Activated naive CD4-positive, alpha-beta T cell treated with anti-CD3 and anti-CD28 coated beads, Interleukin-2, amount 10 ng/mL, durations not matched to agents 5 hours and 36 hours (primary cell): ENCODE measurements at places on chromosomes 7 and 10. TPM values are rescaled to one million over a fixed set of nuclear protein-coding genes. Genes with fewer than 3 reads are reported as not detected.

PPP3CB gene
- 40.6 TPM for total RNA-seq

SAMD9L gene
- total RNA-seq: 77.4 TPM

TMEM184A gene
- total RNA-seq: not detected

ELN gene
- not detected for total RNA-seq

GIGYF1 gene
- total RNA-seq: 54.3 TPM

COMTD1 gene
- total RNA-seq: 41.6 TPM

CALY gene
- total RNA-seq: not detected

HOXA9 gene
- not detected for total RNA-seq

TBXAS1 gene
- 5.2 TPM for total RNA-seq

MKRN1 gene
- total RNA-seq: 103 TPM

HMX3 gene
- total RNA-seq: not detected

TMEM196 gene
- total RNA-seq: not detected

VAX1 gene
- total RNA-seq: not detected

CDHR3 gene
- 2.6 TPM for total RNA-seq

ZP3 gene
- 6.7 TPM for total RNA-seq

NPC1L1 gene
- not detected for total RNA-seq

LOXL4 gene
- total RNA-seq: not detected

ATAD1 gene
- total RNA-seq: 42.7 TPM

ADARB2 gene
- 5.2 TPM for total RNA-seq

BMPER gene
- not detected for total RNA-seq

CCL24 gene
- total RNA-seq: not detected

CALML5 gene
- not detected for total RNA-seq

WEE2 gene
- total RNA-seq: not detected

STEAP1B gene
- total RNA-seq: 1.1 TPM

XPNPEP1 gene
- 77.6 TPM for total RNA-seq

SPDYE11 gene
- total RNA-seq: not detected

ACBD7 gene
- total RNA-seq: 4.5 TPM

SPDYE2B gene
- total RNA-seq: not detected

MEOX2 gene
- not detected for total RNA-seq

RBP4 gene
- not detected for total RNA-seq

KEL gene
- total RNA-seq: 0.33 TPM

CUBN gene
- 2.2 TPM for total RNA-seq

INMT gene
- 1.4 TPM for total RNA-seq

MAP3K8 gene
- total RNA-seq: 14.1 TPM

DKK1 gene
- not detected for total RNA-seq
